Stimulated activated CD8-positive, alpha-beta memory T cell treated with anti-CD3 and anti-CD28 coated beads, Interleukin-7, amount 100 ng/mL, for 24 hours (primary cell): ENCODE measurements at places on chromosomes 5 and 9.

DNA sequence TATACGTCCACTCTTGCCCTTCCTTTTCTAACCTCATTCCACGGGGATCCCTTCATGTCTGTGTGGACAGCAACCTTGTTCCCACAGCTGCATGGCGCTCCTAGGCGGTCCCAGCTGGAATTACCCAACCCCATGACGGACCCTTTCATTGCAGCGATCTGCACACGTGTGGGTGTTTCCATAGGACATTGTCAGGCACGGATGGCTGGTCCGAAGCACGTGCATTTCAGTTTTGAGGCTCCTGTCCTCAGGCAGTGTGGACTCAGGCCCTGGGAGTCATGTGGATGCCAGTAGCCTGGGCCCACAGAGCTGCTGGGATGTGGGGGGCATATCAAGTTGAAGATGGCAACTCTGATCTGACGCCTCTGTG is 15.0 kb downstream of the CARD19 start:
- no peak for DNase-seq

DNA sequence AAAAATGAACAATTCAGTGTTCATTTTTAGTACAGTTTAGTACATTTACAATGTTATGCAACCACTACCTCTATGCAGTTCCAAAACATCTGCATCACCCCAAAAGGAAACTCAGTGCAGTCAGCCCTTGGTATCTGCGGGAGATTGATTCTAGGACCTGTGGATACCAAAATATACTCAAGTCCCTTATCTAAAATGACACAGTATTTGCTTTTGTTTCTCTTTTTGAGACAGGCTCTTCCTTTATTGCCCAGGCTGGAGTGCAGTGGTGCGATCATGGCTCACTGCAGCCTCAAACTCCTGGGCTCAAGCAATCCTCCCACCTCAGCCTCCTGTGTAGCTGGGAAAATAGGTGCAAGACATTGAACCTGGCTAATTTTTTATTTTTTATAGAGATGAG is 114.0 kb downstream of the PIP5K1B start:
- no peak for DNase-seq

DNA sequence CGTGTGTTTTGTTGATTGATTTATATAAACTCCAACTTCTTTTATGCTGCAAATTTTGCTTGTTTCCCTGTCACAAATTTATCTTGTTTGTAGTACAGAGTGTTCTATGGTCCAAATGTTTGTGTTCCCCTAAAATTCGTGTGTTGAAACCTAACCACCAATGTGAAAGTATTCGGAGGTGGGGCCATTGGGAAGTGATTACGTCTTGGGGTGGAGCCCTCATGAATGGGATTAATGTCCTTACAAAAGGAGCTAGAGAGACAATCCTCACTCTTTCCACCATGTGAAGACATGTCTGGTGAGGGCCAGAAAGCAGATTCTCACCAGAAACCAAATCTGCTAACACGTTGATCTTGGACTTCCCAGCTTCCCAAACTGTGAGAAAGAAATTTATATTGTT is 262.0 kb downstream of the MAN2A1 start:
- DNase-seq: no peak

DNA sequence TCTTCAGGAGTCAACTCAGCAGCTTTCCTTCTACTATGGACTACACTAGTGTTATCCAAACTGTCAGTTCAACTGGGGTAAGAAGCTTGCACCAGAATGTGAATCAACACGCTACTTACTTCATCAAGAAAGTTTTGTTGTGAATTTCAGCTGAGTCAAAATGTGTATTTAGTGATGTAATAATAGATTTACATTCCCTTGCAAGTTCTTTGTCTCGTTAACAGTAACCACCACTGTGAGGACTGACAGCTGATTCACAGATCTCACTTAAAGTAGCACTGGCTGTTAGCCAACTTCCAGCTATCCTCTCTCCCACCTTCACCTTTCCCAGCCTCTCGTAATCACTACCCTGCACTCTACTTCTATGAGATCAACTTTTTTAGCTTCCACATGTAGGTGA is 445.3 kb downstream of the NTRK2 start:
- DNase-seq: no peak

- no peak for DNase-seq
Observed at GRCh38 chr9:14935106-14935751, 25.0 kb upstream of the FREM1 start.

GRCh38 chr5:172795318-172795977 is 24.5 kb upstream of the DUSP1 start:
- no peak for DNase-seq

- DNase-seq: no peak
Observed at GRCh38 chr5:16431490-16431889, 34.1 kb downstream of the ZNF622 start.
